Stimulated activated CD4-positive, alpha-beta T cell treated with anti-CD3 and anti-CD28 coated beads, Interleukin-2, amount 100 ng/mL, for 4 hours (primary cell): ENCODE measurements at places on chromosomes 12 and 14.

- no peak for DNase-seq
Measured at GRCh38 chr14:97296176-97296575, 499.0 kb downstream of the VRK1 start.

DNA sequence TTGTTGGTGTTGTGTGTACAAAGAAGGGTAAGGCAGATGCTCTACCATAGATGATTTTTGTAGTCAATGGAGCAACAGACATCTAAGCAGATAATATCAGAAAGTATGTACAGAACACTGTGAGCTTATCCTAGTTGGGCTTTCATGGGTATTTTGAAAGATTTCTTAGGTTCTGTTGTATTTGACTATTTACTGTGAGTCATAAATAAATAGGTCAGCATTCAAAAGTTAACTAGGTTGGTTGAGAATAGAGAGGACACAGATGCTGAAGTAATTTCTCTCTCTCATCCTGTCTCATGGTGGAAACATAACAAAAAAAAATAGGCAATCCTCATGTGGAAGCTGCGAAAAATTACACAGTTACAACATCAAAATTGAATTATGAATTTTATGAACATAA is 413.5 kb downstream of the CCDC91 start:
- no peak for DNase-seq

GRCh38 chr12:116060764-116061163 is 216.7 kb downstream of the MED13L start:
- no peak for DNase-seq

GRCh38 chr12:39490500-39491282 is 47.8 kb upstream of the KIF21A start:
- no peak for DNase-seq

GRCh38 chr12:4984971-4985370 is 58.7 kb upstream of the KCNA5 start:
- DNase-seq, result no peak

DNA sequence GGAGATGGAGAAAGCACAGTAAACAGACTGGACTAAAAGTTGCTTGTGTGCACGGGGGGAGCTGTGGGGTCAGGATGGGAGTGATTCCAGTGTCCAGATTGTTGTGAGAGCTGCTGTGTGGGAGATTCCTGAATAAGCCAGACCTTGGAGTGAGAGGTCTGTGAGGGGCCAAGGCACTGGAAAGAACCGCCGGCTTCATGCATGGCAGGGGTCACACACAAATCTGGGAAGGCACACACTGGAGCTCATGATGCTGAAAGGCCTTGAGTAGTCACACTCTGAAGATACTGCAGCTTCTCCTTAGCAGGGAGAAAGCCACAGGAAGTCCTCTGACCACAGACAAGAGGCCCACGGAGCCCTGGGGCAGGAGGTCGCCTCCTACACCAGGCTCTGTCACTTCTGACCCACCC is 23.1 kb downstream of the ADCY6 start:
- DNase-seq, result no peak
